ENCODE measurements at places on chromosomes 4 and X.

- DNase-seq: no peak
Measured at GRCh38 chr4:15755321-15756155, 22.6 kb upstream of the CD38 start.

DNA sequence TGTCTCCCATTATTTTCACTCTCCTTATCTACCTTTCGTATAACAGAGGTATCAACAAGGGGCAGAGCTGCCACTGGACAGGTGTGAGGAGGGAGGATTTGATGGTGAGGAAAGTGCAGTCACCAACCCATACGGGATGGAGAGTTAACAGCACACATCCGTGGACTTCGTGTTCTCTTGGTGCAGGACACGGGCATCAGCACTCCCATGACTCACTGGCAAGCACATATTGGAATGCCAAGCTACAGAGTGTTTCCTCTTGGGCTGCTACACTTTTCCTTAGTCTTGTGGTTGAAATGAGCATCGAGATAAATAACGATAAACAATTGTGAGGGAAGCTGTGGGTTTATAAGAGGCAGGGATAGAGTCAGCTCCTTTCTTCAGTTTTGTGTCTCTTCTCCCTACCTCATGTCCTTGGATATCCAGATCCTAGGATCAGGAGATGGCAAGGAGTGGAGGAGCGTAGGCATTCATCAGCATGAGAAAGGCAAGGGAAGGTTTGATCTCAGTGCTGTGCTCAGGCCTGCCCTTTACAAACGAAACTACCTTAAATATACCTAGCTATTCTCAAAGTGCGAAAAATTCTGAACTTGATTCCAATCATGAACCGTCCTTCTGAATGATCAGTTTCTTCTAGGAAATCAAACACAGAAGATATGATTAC is 96.3 kb downstream of the ZNF827 start:
- no peak for DNase-seq

- DNase-seq: no peak
Measured at GRCh38 chr4:30939069-30939468, 218.9 kb downstream of the PCDH7 start.

DNA sequence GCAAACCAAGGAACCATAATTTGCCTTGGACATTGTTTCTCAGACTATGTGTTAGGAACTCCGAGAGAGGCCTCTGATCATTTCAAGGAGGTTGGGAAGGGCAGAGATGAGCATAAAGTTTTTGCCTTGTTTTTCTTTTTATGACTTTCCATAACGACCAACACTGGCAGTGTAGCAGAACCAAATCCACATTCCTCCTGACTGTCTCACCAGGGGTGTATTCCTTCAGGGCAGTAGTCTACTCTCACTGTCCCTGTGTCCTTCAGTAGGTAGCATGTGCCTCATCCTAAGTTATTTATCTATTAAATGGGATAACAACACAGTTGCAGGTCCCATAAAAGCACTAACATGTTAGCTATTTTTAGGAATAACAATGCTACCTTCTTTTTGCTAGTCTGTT is 20.8 kb downstream of the EGFL6 start:
- no peak for DNase-seq

GRCh38 chrX:21708116-21708515 is 49.8 kb downstream of the SMPX start:
- no peak for DNase-seq

DNA sequence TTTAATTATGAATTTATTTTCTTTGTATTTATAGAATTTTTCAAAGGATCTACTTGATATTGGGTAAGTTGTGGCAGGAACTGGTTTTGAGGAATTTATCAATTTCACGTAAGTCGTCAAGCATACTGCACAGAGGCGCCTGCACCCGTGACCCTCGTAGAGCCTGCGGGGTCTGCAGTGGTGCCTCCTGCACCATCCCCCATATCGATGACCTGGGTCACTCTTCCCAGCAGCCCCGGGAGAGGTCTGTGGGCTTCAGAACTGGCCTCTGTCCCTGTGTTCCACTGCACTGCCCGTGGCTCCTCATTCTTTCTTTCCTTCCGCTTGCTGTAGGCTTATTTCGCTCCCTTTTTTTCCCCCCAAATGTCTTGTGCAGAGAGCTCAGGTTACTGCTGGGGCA is 31.5 kb upstream of the CPLX1 start:
- DNase-seq: no peak

- DNase-seq: no peak
Measured at GRCh38 chr4:40307627-40308497, 27.3 kb upstream of the CHRNA9 start.

- no peak for DNase-seq
Measured at GRCh38 chr4:5696341-5696740, 12.0 kb downstream of the EVC2 start.

DNA sequence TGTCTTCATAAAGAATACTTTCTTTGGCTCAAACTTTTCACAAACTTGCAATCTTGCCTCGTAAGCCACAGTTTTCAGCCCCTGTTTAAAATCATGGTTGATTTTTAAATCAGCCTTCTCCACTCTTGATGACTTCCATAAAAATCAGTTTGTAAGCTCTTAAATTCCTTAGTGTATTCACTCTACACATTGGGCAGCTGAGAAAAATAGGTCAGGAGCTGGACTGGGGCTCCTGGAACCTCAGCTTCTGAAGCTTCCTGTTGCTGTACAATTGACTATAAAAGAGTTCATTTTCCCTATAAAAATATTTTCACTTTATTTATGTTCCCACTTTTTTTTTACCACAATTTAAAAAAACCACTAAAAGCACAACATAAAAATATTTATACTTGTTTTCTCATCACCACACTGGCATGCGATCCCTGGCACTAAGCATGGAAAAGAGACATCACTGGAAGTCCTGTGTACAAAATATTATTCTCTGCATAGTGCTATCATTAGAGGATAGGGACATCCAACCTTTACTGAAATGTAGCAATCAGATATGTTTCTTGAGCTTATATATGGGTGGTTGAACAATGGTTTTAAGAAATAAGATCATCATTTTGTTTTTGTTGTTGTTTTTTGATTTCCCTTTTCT is 345.7 kb downstream of the FBXO8 start:
- DNase-seq: no peak

GRCh38 chrX:39253551-39253950 is 452.3 kb downstream of the MID1IP1 start:
- no peak for DNase-seq

DNA sequence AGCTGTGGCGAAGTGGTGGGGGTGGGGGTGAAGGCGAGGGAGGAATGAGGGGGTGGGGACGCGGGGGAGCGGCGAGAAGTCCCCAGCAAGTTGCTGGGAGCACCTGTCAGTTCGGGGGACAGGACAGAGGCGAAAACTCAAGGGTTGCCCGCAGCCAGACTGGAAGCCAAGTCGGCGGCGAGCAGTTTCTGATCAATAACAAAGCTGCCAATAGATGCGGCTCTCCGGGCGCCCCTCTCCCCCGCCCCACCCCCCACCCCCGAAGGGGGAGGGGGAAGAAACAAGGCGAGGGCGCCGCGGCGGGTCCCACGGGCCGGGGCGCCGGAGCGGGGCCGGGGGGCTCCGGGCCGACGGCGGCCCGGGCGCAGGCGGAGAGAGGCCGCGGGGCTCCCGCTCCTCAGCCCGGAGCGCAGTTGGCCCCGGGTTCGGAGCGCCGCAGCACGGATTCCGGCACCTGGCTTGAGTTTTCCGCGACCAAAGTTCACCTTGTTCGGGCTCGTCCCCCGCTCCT is 379 bp downstream of the PDGFC start:
- DNase-seq: no peak

- no peak for DNase-seq
Measured at GRCh38 chrX:3250966-3251365, 95.5 kb downstream of the MXRA5 start.

- DNase-seq: no peak
Measured at GRCh38 chrX:55039471-55039870, 8.7 kb upstream of the ALAS2 start.

DNA sequence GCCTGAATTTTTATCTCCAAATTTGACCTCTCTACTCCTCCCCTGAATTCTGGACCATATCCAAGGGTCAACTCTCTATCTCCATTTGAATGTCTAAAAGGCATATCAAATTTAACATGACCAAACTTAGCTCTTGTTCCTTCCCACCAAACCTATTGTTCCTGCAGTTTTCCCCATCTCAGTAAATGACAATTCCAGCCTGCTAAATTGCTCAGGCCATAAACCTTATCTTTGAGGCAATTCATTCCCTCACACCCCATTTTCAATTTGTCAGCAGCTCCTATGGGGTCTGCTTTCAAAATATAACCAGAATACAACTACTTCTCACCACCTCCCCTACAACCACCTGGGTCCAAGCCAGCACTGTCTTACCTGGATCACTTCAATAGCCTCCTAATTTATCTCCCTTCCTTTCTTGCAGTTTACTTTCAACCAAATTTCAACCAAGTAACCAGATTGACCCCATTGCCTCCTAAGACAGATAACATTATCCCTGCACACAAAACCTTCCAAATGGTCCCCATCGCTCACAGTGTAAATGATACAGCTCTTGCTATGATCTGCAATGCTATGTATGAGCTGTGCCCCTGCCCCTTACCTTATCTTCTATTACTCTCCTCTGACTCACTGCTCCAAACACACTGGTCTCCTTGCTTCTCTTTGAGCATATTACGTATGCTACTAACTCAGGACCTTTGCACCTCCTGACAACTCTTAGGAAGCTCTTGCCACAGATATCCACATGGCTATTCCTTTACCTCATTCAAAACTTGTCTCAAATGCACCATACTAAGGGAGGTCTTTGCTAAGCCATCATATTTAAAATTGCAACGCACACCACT is 66.0 kb downstream of the CAMK2D start:
- no peak for DNase-seq

DNA sequence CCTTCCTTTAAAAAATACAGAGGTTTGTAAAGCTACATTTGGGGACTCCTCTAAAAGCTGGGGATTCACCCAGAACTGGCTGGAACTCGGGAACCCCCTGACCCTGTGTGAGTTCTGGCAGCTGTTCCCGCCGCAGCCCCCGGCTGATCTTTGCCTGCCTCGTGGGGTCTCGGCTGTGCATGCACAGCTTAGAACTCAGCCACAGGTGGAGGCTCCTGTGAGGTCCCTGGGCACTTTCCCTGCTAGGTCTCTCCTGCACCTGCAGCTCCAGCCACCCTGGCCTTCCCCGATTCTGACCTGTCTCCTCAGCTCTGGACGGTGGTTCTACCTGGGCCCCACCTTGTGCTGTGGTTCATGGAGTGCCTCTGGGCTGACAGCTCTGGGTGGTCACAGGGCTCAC is 48.6 kb upstream of the HGFAC start:
- no peak for DNase-seq

- no peak for DNase-seq
Measured at GRCh38 chr4:22877486-22878052, 184.8 kb downstream of the GBA3 start.

DNA sequence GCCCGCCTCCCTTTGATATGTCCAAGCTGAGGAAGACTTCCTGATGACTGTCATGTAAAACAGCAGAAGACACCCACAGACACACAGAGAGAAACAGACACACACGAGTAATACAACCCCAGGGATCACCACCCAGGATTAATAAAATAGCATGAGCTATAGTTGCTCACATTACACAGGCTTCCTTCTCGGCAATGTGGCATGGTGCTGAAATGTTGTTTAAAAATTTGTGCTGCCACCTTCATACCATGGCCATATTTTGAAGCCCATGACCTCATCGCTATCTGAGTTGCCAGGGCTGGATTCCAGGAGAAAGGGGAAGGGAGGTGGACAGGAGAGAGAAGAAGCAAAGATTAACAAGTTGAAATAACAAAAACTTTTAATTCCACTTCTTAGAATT is 111.7 kb downstream of the SYNPO2 start:
- DNase-seq: no peak

DNA sequence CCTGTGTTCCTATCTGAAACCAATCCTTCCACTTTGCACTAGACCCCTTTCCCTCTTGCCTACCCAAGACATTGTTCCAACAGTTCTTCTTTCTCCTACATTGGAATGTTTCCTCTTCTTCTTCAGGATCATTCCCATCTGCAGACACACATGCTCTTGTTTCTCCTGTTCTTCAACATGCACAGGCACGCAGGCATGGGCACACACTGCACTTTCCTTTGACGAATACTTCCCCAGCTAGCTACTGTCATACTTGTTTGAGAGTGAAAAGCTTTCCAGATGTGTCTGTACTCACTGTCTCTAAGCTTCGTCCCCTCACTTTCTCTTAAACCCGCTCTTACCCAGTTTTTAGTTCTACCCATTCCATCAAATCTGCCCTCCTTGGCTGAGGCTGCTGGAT is 31.8 kb upstream of the ERVMER34-1 start:
- DNase-seq: no peak

- DNase-seq: no peak
Measured at GRCh38 chrX:65528293-65528692, 6.3 kb downstream of the LAS1L start.

- DNase-seq: no peak
Measured at GRCh38 chr4:169342906-169343564, 72.3 kb upstream of the SH3RF1 start.

DNA sequence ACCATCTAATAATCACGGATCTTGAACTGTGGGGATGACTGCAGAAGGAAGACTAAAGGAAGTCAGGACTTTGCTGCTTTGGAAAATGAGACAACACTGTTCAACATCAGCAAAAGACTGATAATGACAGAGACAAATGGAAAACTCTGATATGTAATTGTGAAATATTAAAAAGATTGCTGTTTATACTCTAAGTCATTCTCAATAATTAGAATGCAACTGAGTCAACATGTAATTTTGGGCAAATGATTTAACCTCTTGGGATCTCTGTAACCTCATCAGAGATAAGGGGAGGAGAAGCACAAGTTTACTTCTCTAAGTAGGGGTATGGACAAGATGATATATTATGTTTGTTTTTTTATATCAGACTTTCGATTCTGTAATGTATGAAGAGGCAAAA is 121.9 kb downstream of the GASK1B start:
- no peak for DNase-seq

GRCh38 chrX:56762220-56762619 is 33.2 kb downstream of the NBDY start:
- no peak for DNase-seq

Measured in NCI-H1436 treated with DMSO at 0.1 percent for 48 hours (cell line).